ENCODE measurements at places on chromosomes 3 and 15.

GRCh38 chr3:98918586-98918985, 17.1 kb upstream of the DCBLD2 start:
- DNase-seq = no peak

GRCh38 chr15:70045045-70045444, 52.7 kb downstream of the TLE3 start:
- DNase-seq = no peak

GRCh38 chr3:66068255-66068654, 29.5 kb upstream of the MAGI1 start:
- DNase-seq = no peak

DNA sequence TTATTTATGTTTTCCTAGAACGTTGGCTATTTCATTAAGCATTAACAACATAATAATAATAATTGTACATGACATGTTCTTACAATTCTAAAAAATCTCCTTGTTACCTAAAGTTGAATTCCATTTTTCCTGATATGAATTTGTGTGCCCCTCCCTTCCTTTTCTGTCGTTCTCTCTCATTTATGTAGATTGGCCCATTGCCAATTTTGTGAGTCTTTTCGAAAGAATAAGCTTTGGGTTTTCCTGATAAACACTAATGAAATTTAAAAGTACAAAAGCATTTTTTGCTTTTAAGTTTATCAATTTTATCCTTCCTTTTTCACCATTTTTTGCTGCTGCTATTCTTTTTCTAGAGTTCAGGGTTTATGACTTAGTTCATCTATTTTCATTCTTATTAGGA, 44.9 kb downstream of the PRR23E start:
- no peak for DNase-seq

- no peak for DNase-seq
These were observed 192.0 kb downstream of the ATP10A start for GRCh38 chr15:25671132-25671531.

- no peak for DNase-seq
These were observed 7.8 kb upstream of the NRROS start for GRCh38 chr3:196631682-196632045.

All from T-helper 2 cell treated with Interferon-gamma antibody and Interleukin-4, amounts not matched to agents 5 μg/mL and 100 μg/mL, for 36 hours (primary cell).